Daoy (cell line): ENCODE measurements at places on chromosomes 16 and 17. TPM values are rescaled to one million over a fixed set of nuclear protein-coding genes. Genes with fewer than 3 reads are reported as not detected.

Gene SP2
- 1.5 TPM in 2 replicates for total RNA-seq

Gene PRSS21
- not detected in 2 replicates for total RNA-seq

Gene ERN1
- 5.2 and 13.5 TPM in 2 replicates for total RNA-seq

Gene KCTD11
- total RNA-seq: 2.1 and 3.7 TPM in 2 replicates

Gene KRT35
- total RNA-seq: not detected in 2 replicates

Gene FGF11
- 1.5 and 3.0 TPM in 2 replicates for total RNA-seq

GRCh38 chr16:55273959-55274358 is 50.0 kb upstream of the IRX6 start:
- DNase-seq: no peak

GRCh38 chr16:27264151-27264550 is 4.4 kb downstream of the NSMCE1 start:
- DNase-seq: peak; percentile 63

GRCh38 chr16:62546701-62547100 is 510.5 kb upstream of the CDH8 start:
- DNase-seq: no peak

DNA sequence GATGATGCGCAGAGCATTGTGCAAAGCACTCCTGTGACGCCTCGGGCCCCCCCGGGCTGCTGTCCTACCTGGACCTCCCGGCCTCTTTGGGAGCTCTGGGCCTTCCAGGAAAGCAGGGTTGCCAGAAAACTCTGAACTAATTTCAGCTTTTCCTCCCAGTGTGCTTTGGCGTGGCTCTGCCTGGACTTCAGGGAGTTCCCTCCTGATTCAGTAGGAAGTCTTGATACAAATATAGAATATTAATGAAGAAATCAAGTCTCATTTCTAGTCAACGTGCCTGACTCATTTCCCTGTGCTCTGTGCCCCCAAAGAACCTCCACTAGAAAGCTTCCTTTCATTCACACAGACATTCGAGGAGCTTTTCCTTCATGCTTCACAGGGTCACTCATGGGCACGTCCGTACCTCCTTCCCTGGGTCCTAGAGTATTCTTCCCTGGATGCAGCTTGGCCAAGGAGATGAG is 84.0 kb upstream of the NOL11 start:
- DNase-seq: no peak

- DNase-seq: peak; percentile 87
Observed at GRCh38 chr16:720990-721764, at the start of gene ANTKMT. TSS of gene ANTKMT (plus strand) at chr16:721146. CDS start at chr16:721275, 129 bp downstream.

DNA sequence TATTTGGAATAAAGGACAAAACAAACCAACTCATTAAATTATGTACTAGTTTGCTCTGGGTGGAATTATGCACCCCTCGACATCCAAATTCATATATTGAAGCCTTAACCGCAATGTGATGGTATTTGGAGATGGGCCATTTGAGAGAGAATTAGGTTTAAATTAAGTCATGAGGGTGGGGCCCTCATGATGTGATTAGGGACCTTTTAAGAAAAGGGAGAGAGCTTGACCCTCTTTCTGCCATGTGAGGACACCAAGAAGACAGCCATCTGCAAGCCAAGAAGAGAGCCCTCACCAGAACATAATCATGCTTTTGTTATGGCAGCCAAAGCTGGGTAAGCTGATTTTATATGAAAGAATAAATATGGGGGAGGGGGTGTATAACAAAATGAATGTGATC is 2.0 kb downstream of the C16orf87 start:
- no peak for DNase-seq

DNA sequence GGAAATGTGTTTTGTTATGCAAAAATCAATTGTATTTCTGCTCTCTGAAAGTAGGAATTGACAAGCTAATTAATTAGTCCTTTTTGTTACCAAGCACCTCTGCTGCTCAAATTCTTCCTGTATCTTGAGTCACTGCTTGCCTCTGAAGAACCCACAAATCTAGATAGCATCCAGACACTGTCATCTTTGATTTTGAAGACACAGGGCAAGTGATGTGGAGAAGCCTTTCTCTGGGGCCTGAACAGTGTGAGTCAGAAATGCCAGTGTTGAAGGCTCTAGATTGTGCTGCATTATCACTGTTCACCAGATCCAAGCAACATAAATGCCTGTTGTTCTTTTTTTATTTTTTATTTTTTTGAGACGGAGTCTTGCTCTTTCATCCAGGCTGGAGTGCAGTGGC is 10.9 kb upstream of the ST6GALNAC1 start:
- DNase-seq: no peak

DNA sequence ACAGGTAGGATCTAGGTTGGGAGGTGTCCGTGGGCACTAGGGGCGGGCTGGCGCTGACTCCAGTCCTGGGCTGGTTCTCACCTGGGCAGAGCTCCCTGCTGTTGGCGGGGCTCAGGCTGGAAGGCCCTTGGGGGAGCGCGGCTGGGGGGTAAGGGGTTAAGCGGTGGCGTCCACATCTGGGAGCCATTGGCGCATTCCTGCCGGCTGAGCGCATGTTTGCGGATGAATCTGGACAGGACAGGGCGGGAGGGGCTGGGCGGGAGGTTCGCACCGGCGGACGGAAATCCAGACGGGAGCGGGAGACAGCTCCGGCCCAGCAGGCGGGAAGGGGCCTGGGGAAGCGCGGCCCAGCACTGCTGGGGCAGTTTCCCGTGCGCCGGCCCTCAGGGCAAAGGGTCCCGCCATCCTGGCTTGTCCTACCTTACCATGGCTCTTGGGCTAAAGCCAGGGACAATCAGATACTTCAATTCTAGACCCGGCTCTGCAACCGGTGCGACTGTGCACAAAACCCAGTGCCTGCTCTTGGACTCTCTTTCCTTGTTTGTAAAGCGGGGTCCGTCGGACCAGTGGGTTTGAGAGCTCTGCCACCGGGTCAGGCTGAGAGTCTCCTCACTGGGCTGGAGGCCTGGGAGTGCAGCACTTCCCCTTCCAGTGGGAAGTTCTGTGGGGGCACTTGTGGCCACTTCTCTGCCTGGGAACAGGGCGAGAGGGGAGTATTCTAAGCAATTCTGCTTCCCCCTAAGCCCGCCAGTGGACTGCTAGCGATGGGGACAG is 7.8 kb downstream of the RARA start:
- DNase-seq: peak; percentile 92

- DNase-seq: peak; percentile 3
Observed at GRCh38 chr16:48811478-48811877, 201.5 kb upstream of the N4BP1 start.

GRCh38 chr16:85520853-85521521 is 92.1 kb upstream of the GSE1 start:
- no peak for DNase-seq

- peak; percentile 87 for DNase-seq
Observed at GRCh38 chr17:16477255-16477654, 14.7 kb downstream of the LRRC75A start.

- no peak for DNase-seq
Observed at GRCh38 chr17:416293-417206, 63.9 kb upstream of the RPH3AL start.

- DNase-seq: no peak
Observed at GRCh38 chr17:49798182-49798581, 9.7 kb downstream of the KAT7 start.

DNA sequence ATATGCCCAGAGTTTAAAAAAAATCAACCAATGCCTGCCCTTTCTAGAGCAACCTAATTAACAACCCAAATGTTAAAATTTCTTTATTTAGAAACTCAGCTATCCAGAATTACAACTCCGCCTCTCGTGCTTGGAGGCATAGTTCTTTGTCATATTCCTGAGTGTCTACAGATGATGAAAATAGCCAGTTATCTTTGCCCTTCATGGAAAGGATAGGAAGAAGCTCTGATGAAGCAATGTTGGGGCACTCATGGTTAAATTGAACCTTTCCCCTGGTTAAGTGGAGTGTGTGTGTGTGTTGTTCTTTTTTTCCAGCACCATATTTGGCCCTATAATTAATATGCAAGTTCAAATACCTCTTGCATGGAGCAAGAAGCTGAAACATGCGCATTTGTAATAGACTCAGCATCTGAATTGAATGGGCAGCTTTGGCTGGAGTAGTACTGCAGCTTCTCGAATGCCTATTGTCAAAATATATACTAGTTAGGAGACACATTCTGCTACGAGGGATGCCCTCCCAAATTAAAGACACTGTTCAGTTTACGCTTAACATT is 506.2 kb downstream of the WWOX start:
- no peak for DNase-seq

- no peak for DNase-seq
Observed at GRCh38 chr17:67696853-67697498, 20.8 kb upstream of the NOL11 start.

- no peak for DNase-seq
Observed at GRCh38 chr17:81741594-81742452, 29.7 kb downstream of the SLC25A10 start.

DNA sequence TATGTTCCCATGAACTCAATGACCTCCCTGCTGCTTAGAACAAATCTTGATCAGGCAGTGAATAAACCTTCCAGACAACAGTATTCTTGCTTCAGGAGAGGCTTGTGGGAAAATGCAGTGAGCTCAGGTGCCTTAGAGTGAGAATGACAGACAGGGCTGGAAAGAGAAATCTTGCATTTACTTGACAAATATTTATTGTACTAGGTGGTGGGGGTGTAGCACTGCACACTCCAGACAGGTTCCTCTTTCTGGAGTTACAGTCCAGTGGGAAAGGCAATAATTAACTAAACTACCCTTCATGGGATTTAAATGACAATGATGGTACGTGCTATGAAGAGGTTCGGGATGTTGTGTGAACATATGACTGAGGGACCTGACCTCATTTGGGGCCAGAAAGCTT is 182.9 kb downstream of the SHISA9 start:
- DNase-seq: no peak

DNA sequence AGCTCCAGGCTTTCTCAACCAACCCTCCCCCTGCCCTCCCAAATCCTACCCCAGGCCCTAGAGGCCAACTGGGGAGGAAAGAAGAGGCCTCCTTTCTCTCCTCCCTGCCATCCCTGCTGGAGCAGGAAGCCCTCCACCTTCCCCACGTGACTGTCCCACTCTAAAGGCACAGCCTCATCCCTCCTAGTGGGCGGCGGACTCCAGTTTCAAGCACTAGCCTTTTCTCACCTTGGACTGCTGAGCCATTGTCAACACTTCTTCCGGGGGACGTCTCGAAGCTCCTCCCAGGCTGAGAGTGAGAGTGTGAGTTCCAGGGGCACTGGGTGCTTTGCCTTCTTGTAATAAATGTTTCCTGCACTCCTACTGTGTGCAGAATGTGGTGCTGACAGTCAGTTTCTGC is 21.4 kb upstream of the IRX6 start:
- DNase-seq: no peak

DNA sequence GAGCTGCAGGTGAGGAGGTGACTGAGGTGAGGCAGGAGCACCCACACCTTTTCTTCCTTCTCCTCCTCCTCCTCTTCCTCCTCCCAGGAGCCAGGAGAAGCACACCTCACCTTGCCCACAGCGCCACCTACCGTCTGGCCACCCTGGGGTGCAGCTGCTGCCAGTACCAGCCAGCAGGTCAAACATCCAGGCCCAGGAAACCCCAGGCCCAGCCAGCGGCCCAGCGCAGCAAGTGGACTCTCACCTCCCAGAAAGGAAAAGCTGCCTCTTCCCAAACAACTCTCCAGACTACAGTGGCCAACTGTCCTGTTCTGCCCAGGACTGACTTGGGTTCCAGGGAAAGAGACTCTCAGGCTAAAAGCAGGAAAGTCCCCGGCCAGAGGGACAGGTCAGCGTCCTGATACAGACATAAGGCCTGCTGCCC is 22.7 kb downstream of the PEMT start:
- peak; percentile 76 for DNase-seq

- no peak for DNase-seq
Observed at GRCh38 chr16:29254676-29255495, 151.6 kb downstream of the NPIPB11 start.

GRCh38 chr17:42378959-42379594 is 9.2 kb downstream of the STAT3 start:
- peak; percentile 23 for DNase-seq

DNA sequence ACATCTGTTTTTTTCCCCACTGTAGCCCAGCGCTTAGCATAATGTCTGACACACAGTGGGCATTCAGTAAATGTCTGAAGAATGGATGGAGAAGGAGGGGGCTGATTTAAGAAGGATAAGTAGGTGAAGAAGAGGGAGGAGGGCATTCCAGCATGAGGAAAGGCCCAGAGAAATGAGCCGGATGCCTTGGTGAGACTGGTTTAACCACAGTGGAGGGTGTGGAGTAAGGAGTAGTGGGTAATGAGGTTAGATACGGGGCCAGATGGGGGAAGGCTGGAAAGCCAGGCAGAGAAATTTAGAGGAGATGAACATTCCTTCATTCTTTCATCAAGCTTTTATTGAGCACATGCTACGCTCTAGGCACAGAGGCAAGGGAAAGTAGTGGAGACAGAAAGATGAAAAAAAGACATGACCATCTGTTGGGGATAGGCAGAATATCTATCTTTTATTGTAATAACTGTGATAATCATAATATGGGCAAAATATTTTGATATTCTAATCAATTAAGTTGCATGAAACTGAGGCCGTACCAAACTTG is 43.7 kb upstream of the NFAT5 start:
- DNase-seq: no peak

DNA sequence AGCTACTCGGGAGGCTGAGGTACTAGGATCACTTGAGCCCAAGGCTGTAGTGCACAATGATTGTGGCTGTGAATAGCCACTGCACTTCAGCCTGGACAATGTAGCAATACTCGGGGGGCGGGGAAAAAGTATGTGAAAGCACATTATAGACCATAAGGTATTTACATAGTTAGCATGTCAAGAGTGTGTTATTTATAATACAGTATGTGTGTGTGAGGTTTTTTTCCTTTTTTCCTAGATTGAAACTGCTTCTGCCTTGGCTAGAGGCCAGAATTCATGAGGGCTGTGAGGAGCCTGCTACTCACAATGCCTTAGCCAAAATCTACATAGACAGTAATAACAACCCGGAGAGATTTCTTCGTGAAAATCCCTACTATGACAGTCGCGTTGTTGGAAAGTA is 30.5 kb downstream of the PTRH2 start:
- DNase-seq: no peak

- DNase-seq: no peak
Observed at GRCh38 chr17:65799869-65800268, 238.4 kb upstream of the AXIN2 start.

- peak; percentile 75 for DNase-seq
Observed at GRCh38 chr17:27601069-27601974, 29.7 kb upstream of the LGALS9 start.

GRCh38 chr16:57278494-57278893 is 6.0 kb downstream of the PLLP start:
- DNase-seq: no peak
